ENCODE measurements at places on chromosomes 3 and 15. TPM values are rescaled to one million over a fixed set of nuclear protein-coding genes. Genes with fewer than 3 reads are reported as not detected.

Gene RFT1
- 32.9 TPM for total RNA-seq

Gene SLC28A2
- not detected for total RNA-seq

Gene KIF15
- total RNA-seq, result 30.2 TPM

Gene ZNF774
- 3.0 TPM for total RNA-seq

Gene IFT57
- total RNA-seq, result 20.6 TPM

Gene SNRPN
- 54.0 TPM for total RNA-seq

Gene ARL8B
- 50.9 TPM for total RNA-seq

Gene GPR27
- total RNA-seq, result 0.51 TPM

Gene TMEM40
- total RNA-seq, result not detected

Gene CNTN3
- not detected for total RNA-seq

Gene CP
- not detected for total RNA-seq

Gene ANKUB1
- total RNA-seq, result not detected

Gene WDR49
- total RNA-seq, result not detected

Gene SAMD7
- total RNA-seq, result not detected

Gene CCDC80
- total RNA-seq, result 0.44 TPM

Gene PLSCR5
- total RNA-seq, result not detected

Gene ZNF385D
- not detected for total RNA-seq

Gene BOC
- 0.37 TPM for total RNA-seq

Gene DNAH1
- total RNA-seq, result 30.1 TPM

Gene MAP6D1
- total RNA-seq, result 1.1 TPM

Gene ALG1L2
- not detected for total RNA-seq

Gene EFHB
- total RNA-seq, result 0.37 TPM

Gene CFAP20DC
- total RNA-seq, result 0.27 TPM

Gene CILP
- not detected for total RNA-seq

Gene GPR156
- 0.07 TPM for total RNA-seq

Gene MAN2C1
- total RNA-seq, result 270 TPM

Gene TRAT1
- total RNA-seq, result 160 TPM

Gene CD200R1
- 18.6 TPM for total RNA-seq

Gene NR2E3
- total RNA-seq, result not detected

Gene NEK10
- total RNA-seq, result 1.4 TPM

Gene WWTR1
- total RNA-seq, result 1.1 TPM

Gene CPLX3
- total RNA-seq, result 0.91 TPM

Gene AMIGO3
- 0.51 TPM for total RNA-seq

Gene UACA
- 0.80 TPM for total RNA-seq

Gene NAALADL2
- total RNA-seq, result not detected
